ENCODE measurements at places on chromosomes 2 and 18.

DNA sequence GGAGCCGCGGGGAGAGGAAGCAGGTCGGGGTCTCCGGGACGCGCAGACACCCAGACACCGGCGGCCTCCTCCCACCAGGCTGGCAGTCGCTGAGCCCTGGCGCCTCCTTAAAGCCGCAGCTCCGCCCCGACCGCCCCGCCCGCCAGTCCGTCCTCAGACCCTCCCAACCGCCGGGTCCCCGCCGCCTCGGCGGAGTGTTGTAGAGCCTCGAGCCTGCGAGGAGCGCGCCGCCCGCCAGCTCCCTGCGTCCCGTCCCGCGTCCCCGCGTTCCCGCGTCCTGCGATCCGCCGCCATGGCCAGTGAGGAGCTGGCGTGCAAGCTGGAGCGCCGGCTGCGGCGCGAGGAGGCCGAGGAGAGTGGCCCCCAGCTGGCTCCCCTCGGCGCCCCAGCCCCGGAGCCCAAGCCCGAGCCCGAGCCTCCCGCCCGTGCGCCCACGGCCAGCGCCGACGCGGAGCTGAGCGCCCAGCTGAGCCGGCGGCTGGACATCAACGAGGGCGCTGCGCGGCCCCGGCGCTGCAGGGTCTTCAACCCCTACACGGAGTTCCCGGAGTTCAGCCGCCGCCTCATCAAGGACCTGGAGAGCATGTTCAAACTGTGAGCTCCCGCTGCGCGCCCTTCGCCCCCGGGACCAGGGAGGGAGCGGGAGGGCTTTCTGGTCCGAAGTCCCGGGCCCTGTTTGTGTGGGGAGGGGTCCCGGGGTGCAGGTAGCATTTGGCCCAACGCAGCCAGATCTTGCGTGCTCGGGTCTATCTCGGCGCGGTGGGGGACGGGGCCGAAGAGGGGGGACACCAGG lies at the start of gene EFHD1:
TSS of gene EFHD1 (plus strand) at position 192 of the 793 bp plus-strand sequence. CDS start at position 293, 101 bp downstream.
- peak; percentile 87 for DNase-seq

DNA sequence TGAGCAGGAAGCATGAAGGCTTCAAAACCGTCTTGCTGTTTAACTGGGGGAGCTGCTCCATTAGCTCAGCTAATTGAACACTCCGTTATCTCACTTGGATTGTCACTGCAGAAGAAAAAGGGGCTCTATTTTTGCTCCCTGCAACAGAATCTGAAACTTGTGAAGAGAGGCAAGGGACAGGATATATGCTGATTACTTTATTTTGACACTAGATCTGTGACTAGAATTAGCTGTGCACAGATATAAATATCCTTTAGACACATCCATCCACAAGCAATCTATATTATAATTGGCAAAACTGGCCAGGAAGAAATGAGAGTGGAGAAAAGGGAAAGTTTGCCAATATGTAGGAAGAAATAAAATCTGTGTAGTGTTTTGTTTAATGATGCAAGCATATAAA lies 700.1 kb upstream of the CHAC2 start:
- no peak for DNase-seq

DNA sequence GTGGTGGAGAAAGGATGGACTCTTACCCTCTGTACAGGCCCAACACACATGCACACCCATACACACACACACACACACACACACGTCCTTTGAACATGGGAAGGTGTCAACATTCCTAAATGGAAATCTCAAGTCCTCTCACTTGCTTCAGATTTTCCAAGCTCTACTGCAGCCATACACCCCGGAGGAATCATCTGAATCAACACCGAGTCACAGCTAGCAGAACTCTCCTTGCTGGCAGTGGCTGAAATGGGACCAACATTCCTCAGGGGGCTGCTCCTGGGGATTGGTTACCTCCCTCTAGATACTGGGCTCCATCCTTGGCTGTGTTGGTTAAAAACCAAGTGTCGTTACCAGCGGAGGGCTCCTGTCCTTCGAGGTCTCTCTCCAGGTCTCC lies 112.7 kb downstream of the BCL11A start:
- DNase-seq, result no peak

DNA sequence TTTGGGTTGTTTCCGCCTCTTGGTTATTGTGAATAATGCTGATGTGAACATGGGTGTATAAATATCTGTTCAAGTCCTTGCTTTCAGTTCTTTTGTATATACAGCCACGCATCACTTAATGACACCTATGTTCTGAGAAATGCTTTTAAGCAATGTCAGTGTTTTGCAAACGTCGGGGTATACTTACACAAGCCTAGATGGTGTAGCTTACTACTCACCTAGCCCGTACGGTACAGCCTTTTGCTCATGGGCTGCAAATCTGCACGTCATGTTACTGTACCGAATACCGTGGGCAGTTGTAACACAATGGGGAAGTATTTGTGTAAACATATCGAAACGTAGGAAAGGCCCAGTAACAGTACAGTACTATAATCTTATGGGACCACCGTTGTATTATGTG lies 12.4 kb downstream of the RALB start:
- no peak for DNase-seq

DNA sequence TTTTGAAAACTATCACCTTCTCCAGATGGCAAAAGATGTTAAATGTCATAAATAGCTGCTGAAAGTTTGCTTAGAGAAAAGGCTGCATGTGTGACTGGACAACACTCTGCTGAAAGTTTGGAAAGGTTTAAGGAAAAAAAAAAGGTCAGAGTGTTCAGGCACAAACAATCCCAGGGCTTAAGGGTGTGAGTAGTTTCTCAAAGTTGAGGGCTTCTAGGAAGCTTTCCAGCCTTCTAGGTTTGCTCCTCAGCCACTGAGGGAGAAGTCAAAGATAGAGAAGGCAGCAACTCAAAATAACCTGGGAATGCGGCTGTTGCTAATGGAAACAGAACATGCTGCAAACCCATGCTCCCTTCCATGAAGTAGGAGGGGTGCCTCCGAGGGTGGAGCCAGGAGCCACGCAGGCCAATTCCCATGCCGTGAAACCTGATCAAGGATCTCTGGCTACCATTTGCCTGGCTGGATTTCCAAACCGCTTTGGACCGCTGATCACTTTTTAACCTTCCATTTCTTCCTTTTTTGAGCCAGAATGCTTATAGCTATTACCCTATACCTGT lies 88.0 kb downstream of the TEX51 start:
- DNase-seq, result no peak

- DNase-seq, result no peak
These were observed 43.1 kb downstream of the CYRIA start for GRCh38 chr2:16622399-16622968.

Data from right kidney (tissue), 9 donors.